ENCODE measurements at places on chromosomes 2 and 18.

- no peak for DNase-seq
Measured at GRCh38 chr18:57430079-57431001, 4.8 kb upstream of the ONECUT2 start.

GRCh38 chr2:105856581-105856980, 111.9 kb downstream of the NCK2 start:
- no peak for DNase-seq

- DNase-seq: no peak
Measured at GRCh38 chr2:12051831-12052230, 305.4 kb downstream of the LPIN1 start.

DNA sequence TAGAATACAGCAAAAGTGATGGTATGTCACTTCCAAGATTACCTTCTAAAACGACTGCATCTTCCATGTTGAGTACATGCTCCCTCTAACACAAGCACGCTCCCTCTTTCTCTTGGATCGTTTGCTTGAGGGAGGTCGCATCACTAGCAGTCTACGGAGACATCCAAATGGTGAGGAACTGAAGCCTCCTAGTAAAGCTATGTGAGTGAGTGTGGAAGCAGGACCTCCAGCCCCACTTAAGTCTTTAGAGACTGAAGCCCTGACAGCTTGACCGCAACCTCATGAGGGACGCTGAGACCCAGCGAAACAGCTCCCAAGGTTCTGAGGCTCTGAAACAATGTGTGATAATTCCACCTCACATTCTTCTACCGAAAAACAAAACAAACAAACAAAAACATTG, 486.7 kb upstream of the GCFC2 start:
- no peak for DNase-seq

- no peak for DNase-seq
Measured at GRCh38 chr18:50432915-50433314, 58.1 kb downstream of the SKA1 start.

DNA sequence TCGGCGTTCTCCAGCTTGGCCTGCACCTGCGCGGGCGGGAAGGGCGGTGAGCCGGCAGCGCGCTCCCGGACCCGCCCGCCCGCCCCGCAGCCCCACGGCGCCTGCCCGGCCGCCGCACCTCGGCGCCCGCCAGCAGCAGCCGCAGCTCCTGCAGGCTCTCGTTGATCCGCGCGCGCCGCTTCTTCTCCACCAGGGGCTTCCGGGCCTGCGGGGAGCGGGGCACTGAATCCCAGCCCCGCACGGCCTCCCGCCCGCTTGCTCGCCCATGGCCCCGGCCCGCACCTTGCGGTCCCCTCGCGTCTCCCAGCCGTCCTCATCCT, 335 bp downstream of the HES6 start:
- no peak for DNase-seq

DNA sequence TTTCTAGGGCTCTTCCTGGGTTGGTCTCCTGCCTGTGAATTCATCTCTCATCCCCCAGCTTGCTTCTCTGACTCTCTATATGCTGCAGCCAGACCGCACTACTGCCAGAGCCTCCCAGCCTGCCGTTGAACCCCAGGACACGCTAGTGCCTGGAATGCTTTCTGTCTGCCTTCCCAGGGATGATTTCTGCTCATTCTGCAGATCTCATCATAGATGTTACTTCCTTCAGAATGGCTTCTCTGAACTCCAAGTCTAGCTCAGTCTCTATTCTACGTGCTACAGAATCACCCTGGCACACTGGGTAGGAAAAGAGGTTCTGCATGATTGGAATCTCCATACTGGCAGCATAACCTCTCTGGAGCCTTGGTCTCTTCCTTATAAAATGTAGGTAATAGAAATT, 94.8 kb upstream of the RAB12 start:
- no peak for DNase-seq

DNA sequence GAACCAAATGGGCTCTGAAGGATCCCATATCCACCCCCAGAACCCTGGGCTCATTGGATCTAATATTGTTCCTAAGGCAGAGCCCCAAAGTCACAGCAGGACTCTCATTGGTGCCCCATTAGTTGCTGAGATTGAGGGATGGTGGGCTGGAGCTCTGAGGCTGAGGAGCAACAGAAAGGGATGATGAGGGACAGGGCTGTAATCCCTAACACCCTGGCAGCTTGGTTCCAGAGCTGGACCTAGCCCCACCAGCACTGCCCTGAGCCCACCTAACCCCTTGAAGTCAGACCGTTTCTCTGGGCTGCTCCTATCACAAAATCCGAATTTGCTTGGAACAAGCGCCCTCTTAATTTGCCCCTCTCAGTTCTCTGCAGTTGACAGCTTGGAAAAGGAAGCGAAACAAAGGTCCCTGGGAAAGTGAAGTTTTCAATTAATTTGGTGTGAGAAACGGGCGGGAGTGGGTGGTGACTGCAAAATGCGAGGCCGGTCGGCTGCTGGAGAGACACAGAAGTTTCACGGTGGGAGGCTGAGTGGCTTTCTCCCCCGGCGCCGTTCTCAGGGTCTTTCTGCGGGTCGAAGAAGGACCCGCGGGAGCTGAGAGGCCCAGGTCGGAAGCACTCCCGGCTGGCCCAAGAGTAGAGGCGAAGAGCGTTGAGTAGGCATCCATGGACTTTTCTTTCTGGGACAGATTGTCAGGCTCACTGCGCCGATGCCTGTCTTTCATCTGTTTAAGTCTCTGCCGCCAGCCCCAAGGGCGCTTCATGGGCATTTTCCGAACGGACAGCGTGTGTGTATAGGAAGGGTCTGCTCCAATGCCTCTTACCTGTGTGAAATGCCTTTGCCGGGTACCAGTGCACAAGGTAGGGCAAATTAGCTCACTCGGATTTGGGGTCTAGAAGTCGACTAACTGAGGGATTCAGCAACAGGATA, 927 bp upstream of the HOXD13 start:
- DNase-seq: no peak

DNA sequence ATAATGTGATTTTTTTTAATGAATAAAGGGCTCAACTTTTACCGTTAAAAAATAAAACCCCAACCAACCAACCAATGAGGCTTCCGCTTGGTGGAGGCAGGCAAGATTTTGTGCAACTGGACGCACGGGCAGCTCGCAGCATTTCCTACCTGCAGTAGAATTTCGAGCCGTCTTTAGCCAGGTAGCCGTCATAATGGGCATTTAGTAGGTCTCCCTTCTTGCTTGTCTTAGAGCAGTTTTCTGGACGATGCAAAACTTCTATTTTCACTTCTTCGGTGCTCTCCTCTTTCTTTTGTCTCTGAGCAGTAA, 316 bp downstream of the FKBP7 start:
- DNase-seq: no peak

GRCh38 chr2:222656526-222657446, 894 bp upstream of the FARSB start:
- no peak for DNase-seq

GRCh38 chr2:201975434-201975833, 58.2 kb upstream of the FZD7 start:
- DNase-seq: no peak

- DNase-seq: no peak
Measured at GRCh38 chr18:45213040-45213333, 402.3 kb upstream of the SLC14A2 start.

DNA sequence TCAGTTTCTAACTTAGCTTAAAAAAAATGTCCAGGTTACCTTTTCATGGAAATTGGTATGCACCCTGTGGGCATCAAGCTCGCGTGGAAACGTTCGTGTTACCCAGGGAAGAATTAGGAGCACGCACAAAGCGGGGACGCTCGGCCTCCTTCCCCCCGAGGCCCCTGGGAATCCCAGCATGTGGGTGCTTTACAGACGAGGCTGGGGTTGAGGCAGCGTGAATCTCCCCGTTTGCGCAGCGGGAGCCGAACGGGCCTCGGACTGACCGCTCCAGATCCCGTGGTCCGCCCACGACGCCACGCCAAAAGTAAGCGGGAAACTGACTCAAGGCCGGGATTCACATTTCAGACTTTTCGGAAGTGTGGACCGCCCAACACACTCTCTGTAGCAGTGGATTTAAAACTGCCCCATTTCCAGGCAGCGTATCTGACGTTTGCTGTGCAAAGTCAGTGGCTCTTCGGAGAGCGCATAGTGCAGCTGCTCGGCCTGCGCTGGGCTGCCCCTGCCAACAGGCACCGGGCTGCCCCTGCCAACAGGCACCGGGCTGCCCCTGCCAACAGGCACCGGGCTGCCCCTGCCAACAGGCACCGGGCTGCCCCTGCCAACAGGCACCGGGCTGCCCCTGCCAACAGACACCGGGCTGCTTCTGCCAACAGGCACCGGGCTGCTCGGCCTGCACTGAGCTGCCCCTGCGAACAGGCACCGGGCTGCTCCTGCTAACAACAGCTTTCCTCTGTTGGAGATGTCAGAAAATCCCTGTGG, 49.7 kb downstream of the SH3YL1 start:
- DNase-seq: no peak

DNA sequence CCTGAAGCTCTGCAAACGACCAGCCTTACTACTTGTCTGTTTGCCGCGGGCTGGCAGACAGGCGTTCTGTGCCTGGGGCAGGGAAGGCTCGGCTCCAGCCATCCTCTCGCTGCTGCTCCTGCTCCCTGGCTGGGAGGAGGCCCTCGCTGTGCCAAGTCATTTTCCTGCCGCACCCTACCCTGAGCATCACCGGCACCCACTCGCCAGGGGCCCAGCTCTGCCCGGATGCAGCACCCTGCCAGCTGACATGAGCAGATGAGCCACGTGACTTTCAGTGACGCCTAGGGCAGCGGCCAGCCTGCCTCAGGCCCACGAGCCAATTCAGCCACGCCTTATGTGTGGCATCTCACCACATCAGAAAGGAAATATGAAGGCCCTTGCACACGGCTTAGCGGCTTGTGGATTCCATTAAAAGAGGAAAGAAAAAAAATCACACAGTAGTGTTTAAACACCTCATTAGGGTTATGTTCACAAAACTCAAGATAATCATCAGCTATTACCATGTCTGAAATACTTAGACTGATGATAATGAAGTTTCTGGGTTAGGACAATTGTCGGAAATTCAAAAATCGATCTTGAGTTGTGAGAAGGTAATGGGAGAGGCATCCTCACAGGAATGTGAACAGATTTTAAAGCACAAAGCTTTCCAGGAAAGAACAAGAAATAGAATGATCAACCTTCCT, 250.5 kb downstream of the TWIST2 start:
- no peak for DNase-seq

- no peak for DNase-seq
Measured at GRCh38 chr2:210299866-210300373, 15.1 kb downstream of the MYL1 start.
